ENCODE measurements at places on chromosomes 3 and 15.

DNA sequence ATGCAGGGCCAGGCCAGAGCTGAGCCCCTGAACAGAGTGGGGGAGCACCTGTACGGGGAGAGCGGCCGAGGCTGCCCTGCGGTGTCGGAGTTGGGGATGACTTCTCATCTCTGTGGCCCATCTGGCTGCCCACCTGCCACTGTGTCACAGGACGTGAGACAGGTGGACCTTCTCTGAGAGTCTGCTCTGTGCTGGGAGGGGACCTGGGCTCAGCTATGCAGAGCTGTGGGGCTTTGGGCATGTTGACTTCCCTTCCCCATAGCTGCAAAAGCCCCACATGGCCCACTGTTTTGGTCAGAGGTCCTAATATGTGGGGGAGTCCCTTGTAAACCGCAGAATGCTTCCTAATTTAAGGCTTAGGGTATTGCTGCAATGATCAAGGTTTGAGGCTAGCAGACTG lies 68.0 kb upstream of the TRPM1 start:
- no peak for DNase-seq

GRCh38 chr3:126390751-126391150 lies 4.0 kb upstream of the CFAP100 start:
- no peak for DNase-seq

- no peak for DNase-seq
These were observed 940 bp downstream of the BOC start for GRCh38 chr3:113212150-113212843.

- no peak for DNase-seq
These were observed 3.0 kb downstream of the PPM1L start for GRCh38 chr3:160758929-160759577.

- DNase-seq = no peak
These were observed 83.9 kb upstream of the MYO5C start for GRCh38 chr15:52379395-52380106.

- no peak for DNase-seq
These were observed 1.2 kb upstream of the EIF3J start for GRCh38 chr15:44535523-44536301.

DNA sequence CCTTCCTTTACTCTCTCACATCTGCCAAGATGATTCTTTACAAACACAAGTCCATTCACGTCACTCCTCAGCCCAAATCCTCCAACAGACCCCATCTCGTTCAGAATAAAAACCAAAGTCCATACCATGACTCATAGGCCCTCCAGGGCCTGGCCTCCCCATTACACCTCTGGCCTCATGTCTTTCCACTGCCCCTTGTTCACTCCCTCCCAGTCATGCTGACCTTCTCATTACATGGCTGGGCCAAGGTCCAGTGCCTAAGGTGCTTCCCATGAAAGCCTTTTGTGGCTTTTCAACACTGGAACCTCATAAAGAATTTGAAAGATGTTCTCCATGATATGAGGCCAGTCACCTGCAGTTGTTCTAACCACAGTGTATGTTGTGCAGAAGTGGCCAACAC lies 44.5 kb downstream of the NEK10 start:
- no peak for DNase-seq
